ENCODE measurements at places on chromosomes 6 and 20. TPM values are rescaled to one million over a fixed set of nuclear protein-coding genes. Genes with fewer than 3 reads are reported as not detected.
A peak's percentile ranks its signal among the peaks of the same experiment; 100 is the strongest.

DNA sequence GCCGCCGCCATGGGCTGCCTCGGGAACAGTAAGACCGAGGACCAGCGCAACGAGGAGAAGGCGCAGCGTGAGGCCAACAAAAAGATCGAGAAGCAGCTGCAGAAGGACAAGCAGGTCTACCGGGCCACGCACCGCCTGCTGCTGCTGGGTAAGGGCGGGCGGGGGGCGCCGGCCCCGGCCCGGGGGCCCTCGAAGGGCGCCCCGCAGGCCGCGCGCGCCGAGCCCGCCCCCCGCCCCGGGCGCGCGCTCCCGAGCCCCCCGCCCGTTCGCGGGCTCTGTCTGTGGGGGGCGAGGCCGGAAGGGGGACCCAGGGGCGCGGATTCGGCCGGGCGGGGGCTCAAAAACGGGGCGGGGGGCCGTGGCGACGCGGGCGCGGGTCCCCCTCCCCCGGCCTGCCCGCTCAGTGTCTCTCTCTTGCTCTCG lies 39.2 kb downstream of the GNAS start:
- DNase-seq: no peak

DNA sequence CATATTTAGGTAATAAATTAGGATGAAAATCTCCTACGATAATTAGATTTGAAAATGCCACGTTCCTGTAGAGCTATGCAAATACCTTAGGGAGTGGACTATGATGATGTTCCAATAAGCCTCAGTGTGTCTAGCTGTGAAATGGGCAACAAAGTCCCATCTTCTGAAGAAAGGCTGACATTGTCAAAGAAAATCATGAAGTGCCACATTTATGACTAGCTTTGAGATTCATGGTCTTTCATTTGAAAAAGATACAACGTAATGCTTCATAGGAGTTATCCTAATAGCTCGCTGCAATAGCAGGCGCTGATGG lies 23.8 kb upstream of the BCAS1 start:
- no peak for DNase-seq

DNA sequence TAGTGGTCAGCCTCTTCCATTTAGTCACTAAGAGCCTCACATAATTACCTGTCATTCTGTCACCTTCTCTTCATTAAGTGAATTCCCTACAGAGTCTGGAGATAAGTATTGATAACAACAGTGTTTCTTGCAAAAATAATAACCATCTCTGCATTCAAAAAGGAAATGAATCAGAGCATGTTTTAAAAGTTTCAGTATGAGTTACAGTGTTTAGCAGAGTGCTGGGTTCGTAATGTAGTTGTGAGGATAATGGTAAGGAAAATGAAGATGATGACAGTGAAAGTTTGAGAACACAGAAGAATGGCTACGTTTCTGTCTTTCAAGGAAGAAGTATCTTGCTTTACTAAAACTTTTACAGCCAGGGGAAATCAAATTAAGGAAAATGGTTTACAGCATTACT lies 31.3 kb downstream of the GPRC6A start:
- DNase-seq: no peak

- no peak for DNase-seq
These were observed 31.8 kb upstream of the DSE start for GRCh38 chr6:116338943-116339342.

DNA sequence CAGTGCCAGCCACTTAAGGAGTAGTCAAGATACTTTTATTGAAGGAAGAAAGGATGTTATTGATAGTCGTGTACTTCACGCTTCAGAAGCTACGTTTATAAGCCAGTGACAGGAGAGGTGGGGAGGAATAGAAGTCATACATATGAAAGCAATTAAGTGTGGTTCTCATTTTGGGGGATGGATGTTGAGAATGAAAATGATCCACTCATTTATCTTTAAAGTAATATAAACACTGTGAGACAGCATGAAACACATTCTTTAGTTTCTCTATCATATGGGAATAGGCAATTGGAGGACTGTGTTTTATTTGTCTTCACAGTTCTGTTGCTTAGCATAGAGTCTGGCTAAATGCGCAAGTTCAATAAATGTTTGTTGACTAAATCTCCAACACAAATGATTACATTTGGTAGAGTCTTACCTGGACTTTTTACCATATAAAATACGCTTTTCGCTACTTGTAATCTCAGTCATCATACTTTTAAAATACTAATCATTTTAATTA lies 35.2 kb downstream of the AK9 start:
- no peak for DNase-seq

DNA sequence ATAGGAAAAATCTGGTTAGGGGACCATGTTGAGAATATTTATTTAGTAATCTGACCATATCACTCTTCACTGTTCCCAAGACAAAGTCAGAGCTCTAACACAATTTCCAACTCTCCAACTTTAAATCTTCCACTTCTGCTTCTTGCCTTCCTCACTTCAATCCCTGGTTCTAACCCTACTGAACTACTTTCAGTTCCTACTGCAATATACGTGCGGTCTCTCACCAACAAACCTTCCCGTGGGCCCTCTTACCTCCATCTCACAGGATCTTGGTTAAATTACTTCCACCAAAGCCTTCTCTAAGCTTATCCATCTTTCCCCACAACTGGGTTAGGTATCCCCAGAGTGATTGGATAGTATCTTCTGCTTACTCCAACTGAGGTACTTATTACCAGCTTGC lies 8.0 kb downstream of the EIF2S2 start:
- no peak for DNase-seq

DNA sequence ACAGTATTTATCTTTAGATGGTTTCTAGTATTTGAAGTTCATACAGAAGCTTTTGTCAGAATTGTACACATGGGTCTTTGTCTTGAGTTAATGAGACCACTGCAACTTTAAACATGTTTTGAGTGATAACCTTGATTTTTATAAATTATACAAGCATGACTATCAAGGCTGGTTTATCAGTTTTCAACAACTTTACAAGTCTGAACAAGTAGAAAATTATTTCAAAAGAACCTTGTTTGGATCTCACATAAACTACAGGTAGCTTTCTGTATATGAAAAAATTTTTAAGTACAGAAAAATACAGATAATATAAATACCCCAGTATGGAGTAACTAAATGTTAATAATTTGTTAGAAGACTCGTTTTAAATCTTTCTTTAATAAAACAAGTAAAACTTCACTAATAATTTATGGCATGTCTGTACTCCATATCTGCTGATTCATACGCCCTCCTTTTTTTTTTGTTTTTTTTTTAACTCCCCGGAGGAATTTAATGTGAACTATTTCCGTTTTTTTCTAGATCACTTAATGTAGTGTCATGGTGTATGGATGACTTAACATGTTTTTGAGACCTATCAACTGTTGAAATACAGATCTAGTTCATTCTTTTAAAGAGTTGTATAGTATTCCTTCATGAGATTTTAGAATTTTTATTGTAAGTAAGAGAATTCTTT lies 18.3 kb downstream of the VAPB start:
- peak; percentile 46 for DNase-seq

- DNase-seq: no peak
These were observed 47.7 kb downstream of the SLC2A12 start for GRCh38 chr6:134004714-134005113.

GRCh38 chr6:158164579-158165170 lies 3.4 kb downstream of the SERAC1 start:
- no peak for DNase-seq

Gene TNFRSF21
- 0.58 TPM for polyA plus RNA-seq

Gene TBXT
- not detected for polyA plus RNA-seq

Gene ZFP57
- 0.72 TPM for polyA plus RNA-seq

Gene CLPSL1
- polyA plus RNA-seq: not detected

All from CD14-positive monocyte (primary cell).